Amniotic stem cell (primary cell): ENCODE measurements at places on chromosomes 4 and X.

GRCh38 chr4:77273412-77273811 is 116.4 kb downstream of the CCNG2 start:
- no peak for DNase-seq

DNA sequence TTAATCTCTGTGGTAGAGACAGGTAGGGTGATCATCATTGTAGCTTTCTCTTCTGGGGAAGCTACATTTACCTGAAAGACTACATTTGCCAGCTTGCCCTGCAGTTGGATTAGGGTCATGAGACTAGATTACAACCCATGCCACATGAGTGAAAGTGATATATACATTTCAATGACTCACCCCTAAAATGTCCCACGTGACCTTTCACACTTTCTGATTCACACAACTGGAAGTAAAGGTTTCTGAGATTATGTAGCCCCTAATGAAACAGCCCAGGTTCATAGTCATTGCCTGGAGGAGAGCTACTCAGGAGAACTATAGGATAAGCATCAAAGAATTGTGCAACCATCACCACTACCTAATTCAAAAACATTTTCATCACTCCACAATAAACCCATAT is 17.8 kb downstream of the PDCL2 start:
- no peak for DNase-seq

DNA sequence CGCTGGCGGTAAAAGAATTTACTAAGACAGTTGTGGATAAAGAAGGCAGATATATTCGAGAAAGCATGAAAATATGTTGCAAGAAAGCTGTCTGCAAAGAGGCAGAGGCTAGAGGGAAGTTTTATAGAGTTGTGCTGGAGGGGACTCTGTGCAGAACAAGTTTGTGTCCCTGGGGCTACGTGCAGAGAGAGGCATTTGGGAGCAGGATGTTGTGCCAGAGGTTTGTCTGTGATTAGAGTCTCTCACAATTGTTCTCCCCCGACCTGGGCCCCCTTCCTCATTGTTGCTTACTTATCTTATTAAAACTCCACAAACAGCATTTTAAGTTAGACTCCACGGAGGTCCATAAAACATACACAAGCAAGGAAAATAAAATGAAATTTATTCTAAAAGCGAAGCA is 831.3 kb downstream of the NLGN4X start:
- DNase-seq, result no peak

DNA sequence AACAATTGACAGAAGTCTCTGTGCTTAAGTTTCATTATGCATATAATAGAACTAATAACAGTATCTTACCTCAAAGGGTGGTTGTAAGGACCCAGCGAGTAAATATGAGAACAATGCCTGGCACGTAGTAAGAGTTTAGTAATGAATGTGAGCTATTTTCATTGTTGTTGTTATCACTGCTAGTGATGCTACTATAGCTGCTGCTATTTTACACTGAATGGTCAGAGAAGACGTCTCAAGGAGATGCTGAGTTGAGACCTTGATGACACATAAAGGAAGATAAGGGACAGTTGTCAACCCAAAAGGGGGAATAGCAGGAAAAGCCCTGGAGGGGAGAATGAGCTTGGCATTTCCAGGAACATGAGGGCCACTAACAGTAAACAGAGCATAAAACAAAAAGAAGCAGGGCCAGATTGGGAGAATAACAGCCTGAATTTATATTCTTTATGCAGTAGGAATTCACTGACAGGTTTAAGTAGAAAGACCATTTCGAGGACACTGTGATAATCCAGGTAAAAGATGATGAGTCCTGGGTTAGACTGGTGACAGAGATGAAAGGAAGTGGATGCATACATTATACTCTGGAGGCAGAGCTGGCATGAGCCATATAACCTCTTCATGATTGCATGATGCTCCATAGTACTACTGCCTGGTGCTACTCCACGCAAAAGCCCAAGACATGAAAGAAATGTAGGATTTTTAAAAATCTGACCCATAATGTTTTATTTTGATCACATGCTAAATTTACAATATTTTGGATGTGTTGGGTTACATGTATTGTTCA is 23.1 kb downstream of the ATP8A1 start:
- no peak for DNase-seq

DNA sequence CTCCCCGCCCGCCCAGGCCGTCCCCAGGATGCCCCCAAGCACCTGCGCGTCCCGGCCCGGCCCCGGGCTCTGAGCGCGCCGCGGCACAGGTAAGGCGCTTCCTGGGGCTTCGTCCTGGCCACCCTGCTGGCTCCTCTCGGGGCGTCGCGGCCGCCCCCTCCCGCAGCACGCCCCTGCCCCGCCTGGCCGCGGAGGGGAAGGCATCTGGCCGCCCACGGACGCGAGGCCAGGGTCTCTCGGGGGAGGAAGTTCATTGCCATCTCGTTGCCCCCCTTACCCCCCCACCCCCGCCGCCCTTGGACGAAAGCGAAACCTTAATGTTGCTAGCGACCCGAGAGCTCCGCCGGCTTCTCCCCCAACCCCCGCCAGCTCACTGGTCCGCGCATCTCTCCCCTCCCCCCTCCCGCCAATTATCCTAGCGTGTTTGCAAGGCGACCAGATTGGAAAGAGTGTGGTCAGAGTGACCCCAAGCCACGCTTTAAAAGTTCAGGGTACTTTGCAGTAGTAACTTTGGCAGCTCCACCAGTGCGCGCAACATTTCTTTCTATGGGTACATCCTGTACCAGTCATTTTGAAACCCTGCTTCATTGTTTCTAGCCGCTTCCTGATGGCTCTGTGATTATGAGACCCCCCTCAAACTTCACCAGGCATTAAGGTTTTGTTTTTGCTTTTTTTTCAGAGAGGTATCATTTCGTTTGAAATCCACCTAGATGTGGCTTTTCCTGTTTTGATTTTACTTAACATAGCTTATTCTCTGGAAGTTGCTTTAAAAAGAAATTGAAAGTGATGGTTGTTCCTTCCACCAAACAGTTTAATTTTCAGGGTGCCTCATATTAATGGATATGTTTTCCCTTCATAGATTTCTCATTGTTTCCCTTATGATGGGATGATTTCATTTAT is 626 bp downstream of the TBC1D1 start:
- no peak for DNase-seq

DNA sequence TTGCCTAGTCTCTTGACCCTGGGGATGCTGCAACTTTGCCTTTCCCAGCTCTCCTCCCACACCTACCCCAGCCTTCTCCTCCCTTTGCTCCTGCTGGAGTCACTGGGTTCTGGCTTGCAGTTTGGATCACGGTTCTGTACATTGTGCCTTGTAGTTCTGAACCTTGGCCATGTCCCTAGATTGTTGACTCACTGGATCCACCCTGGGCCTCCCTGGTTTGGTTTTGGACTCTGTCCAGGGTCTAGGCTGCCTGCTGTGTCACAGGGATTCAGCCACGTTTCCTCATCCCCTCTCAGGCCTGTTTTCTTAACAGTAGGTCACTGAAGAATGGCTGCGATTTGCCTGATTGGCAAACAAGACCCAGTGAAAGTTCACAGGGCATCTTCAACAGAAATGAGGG is 11.5 kb upstream of the GABRE start:
- DNase-seq, result no peak

DNA sequence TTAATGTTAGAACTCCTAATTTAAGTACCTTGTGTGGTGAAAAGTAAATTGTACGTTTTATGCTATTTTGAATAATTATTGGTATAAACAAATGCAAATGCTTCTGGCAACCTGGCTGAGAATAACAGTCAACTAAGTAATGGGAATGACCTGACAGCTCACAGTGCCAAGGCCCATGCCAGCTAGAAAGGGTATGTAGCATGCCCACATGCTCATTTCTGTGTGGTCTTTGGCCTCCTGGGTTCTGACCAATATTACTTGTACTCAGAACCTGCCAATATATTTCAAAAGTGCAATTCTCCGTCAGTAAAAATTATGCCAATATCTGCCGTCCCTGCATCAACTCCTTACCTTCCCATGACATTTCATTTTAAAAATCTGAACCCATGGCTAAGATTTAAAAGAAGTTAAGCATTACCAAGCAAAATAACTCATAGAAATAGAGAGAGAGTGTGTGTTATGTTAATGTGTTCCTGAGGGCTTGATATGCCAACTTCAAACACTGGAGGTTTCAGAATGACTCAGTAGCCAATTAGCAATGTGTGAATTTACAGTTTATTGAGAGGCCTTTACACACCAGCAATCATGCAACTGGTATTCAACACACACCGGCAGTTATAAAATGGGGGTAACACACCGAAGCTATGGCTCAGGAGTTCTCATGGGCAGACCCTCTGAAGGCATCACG is 820.8 kb downstream of the FSTL5 start:
- no peak for DNase-seq

GRCh38 chrX:10480861-10481260 is 139.5 kb downstream of the MID1 start:
- no peak for DNase-seq
